ENCODE measurements at places on chromosomes 3 and 15.
A peak's percentile ranks its signal among the peaks of the same experiment; 100 is the strongest.

DNA sequence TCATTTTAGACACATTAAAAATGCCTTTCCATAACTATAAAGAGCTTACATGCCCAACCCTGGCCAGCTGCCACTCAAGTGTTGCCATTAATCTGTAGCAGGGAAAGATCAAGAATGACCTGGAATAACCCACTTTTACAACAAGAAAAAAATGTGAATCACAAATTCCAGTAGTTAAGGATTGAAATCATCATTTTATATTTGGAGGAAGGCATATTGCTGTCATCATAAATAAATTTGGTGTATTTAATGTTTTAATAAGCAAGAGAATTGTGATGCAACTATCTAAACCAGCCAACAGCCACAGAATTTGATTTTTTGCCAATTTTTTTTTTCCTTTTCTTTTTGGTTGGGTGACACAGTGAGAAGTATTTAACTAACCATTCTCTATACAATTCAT lies 240.0 kb upstream of the SEMA6D start:
- peak; percentile 35 for DNase-seq

DNA sequence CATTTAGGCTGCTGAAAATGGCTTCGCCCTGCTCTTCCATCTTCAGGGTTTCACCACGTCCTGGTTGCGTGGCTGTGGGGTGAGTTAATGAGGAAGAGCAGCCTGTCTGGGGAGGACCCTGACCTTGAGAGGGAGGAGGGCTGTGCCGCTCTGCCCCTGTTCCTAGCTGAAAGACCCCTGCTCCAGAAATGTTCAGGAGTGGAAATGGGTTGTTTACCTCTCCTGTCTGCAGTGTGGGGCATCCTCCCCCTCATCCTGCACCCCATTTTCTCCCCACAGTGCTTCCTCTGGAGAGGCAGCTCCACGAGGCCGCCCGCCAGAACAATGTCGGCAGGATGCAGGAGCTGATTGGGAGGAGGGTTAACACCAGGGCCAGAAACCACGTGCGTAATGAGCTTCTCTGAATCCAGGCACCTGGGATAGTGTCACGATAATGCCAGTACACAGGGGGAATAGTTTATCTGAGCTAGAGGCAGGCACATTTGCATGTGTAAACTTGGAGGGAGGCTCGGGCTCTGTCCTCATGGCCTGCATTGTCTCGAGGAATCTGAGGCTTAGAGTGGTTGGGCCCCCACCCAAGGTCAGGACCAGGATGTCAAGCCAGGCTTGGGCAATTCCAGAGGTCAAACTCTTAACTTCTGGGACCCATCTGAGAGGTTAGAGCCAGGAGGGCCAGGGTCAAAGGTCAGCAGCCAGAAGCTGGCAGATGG lies 4.0 kb downstream of the ANKDD1A start:
- DNase-seq = no peak

GRCh38 chr3:97821287-97821773 lies 481 bp upstream of the CRYBG3 start:
- no peak for DNase-seq

DNA sequence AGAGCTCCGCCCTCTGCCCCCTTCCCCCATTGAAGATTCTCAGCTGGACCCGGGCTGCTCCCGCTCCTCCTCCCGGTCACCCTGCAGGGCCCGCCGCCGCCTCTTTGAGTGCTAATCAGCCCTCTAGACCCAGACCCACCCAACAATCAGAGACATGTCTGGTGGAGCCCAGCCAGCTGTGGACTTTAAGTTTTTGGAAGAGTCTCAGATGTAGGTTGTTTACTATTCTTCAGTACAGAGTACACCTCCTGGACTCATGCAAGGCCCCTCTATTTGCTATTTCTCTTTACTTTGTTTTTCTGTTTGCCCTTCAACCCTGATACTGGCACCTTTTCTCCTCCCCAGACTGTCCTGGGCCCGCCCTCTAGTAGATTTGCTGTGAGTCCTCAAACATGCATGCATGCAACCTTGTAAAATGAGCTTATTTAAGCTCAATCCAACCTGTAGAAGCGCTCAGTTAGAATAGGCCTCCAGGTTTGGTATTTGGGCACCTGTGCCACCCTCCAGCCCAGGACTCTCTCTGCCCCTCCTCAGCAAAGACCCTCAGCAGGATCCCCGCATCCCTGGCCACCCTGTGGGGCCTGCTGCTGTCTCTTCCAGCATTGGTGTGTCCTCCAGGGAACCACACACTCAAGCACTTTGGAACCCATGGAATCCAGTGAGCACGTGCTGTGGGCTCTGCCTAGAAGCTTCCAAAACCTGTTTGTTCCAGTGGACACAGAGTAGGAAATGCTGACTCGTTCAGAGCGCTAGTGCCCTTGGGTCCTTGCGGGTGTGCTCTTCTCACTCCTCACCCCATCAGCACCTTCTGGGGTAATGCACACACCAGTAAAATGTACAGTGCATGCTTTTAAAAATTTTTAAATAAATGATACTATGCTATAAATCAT lies 4.6 kb downstream of the PRR23E start:
- DNase-seq = no peak

- DNase-seq = no peak
Measured at GRCh38 chr15:84001655-84002054, 233.9 kb upstream of the GOLGA6L4 start.

GRCh38 chr3:127475391-127475790 lies 115.1 kb downstream of the TPRA1 start:
- no peak for DNase-seq

DNA sequence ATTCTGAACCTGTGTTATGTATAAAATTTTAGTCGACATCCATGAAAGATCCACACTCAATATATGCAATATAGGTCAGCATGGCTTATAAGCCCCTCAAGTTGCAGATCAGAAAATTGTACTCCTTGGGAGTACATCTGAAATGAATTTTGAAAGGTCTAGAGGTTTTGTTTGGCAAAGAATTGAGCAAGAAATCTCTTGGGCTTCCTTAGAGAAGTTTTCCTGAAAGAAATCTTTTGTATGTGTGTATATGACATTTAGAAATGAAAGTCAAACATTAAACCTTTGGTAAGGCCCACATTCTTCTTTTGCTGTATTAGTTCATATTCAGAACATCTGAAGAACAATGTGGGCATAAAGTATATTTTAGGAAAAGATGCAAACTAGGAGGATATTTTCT lies 1006.6 kb downstream of the NAALADL2 start:
- DNase-seq = no peak

DNA sequence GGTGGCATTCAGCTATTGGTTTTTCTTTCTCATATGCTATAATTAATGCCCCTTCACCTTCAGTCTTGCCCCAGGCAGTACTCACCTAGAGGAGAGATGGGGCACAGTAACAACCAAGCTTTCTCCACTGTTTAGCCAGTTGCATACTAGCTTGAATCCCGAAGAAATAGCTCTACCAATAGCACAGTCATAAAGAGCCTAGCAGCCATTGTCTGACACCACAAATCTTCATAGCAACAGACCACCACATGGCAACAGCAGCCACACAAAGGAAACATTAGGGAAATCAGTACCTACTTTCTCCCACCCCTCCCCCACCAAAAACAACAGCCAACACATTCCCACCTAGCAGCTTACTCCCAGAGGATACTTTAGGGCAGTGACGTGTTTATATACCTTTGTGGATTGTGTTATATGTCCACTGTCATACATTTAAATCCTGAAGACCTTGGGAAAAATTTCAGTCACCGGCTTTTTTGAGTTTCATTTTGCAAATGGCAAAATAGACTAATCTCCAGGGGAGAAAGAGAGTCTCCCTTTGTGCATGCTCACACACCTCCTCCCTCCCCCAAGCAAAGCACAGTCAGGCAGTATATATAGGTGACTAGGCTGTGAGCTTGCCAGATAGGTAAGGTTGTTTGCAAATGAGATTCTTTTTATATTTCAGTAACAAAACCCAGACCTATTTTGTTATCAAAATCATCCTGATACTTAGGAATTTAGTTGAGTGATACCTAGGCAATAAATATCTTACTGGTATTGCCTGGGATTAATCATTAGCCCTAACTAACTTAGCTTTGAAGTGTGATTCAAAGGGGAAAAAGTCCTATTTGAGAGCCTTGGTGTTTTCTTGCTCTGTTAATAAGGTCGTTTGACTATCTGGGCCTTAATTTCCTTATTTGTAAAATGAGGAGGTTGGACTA lies 140.6 kb downstream of the RBPMS2 start:
- peak; percentile 20 for DNase-seq

- DNase-seq = no peak
Measured at GRCh38 chr3:4358273-4358672, 55.1 kb downstream of the SETMAR start.

DNA sequence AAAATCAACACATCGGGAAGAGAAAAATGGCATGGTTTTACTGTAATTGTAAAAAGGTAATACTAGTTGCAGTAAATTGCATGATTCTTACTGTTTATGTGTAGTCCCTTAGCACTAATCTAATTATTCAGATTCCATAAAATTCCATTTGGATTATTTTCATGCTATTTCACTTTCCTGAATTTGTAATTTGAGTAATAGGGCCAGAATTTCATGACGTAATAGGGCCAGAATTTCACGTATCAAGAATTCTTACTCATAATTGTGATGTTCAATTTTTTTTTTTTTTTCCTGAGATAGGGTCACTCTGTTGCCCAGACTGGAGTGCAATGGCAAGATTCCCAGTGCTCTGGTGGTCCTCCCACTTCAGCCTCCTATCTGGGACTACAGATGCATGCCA lies 2.9 kb upstream of the U2SURP start:
- DNase-seq = peak; percentile 63

DNA sequence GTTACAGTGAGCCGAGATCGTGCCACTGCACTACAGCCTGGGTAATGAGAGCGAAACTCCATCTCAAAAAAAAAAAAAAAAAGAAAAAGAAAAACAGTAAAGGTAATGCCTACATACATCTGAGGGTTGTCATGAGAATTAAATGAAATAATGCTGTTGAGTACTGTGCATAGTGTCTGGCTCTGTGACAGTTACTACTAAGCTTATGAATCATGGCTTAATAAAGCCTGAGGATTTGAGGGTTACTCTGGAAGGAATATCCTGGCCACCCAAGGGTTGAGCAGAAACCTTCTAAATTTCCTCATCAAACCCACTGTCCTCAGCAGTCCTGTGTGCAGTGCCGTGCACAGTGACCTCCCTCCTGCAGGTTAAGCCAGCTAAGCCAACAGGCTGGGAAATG lies 26.8 kb upstream of the ELP6 start:
- no peak for DNase-seq

GRCh38 chr3:59338934-59339333 lies 289.1 kb upstream of the CFAP20DC start:
- no peak for DNase-seq
